Subcutaneous preadipocyte (primary cell): ENCODE measurements at places on chromosomes 3 and 15. TPM values are rescaled to one million over a fixed set of nuclear protein-coding genes. Genes with fewer than 3 reads are reported as not detected.

The GCSAM gene
- not detected in 2 replicates for total RNA-seq

The GP5 gene
- total RNA-seq = under 0.01 TPM in 1 of 2 replicates, not detected in the other

The PRR23A gene
- not detected in 2 replicates for total RNA-seq

The CRABP1 gene
- total RNA-seq = not detected in 2 replicates

The CD96 gene
- total RNA-seq = not detected in 2 replicates

The ASB14 gene
- not detected in 2 replicates for total RNA-seq

The SEMA7A gene
- 10.3 and 83.3 TPM in 2 replicates for total RNA-seq

The MGA gene
- 23.1 and 35.8 TPM in 2 replicates for total RNA-seq

The KCNMB2 gene
- not detected in 2 replicates for total RNA-seq

The TMEM212 gene
- total RNA-seq = not detected in 2 replicates

The NDN gene
- 38.9 and 76.8 TPM in 2 replicates for total RNA-seq

The FMN1 gene
- total RNA-seq = under 0.01 and 0.59 TPM in 2 replicates

The C2CD4A gene
- not detected in 2 replicates for total RNA-seq

The LTF gene
- total RNA-seq = not detected in 2 replicates

The KIF7 gene
- 8.8 and 10.0 TPM in 2 replicates for total RNA-seq

The ECE2 gene
- not detected in 2 replicates for total RNA-seq

The CHRNA7 gene
- under 0.01 TPM in 2 replicates for total RNA-seq

The TEX55 gene
- total RNA-seq = not detected in 2 replicates

The TNFAIP8L3 gene
- total RNA-seq = 21.5 and 52.9 TPM in 2 replicates

The MFGE8 gene
- total RNA-seq = 54.0 and 123 TPM in 2 replicates

The IQCF5 gene
- not detected in 2 replicates for total RNA-seq

The AQP9 gene
- total RNA-seq = 4.5 and 4.8 TPM in 2 replicates

The PLIN1 gene
- not detected in 2 replicates for total RNA-seq

The WHAMM gene
- total RNA-seq = 3.7 and 4.3 TPM in 2 replicates

The MED12L gene
- 0.37 and 0.39 TPM in 2 replicates for total RNA-seq

The SLC12A1 gene
- total RNA-seq = not detected in 2 replicates

The TRIM59 gene
- 11.0 and 27.2 TPM in 2 replicates for total RNA-seq

The GOLIM4 gene
- 31.6 and 38.1 TPM in 2 replicates for total RNA-seq

The LRRIQ4 gene
- total RNA-seq = not detected in 2 replicates

The TTC21A gene
- total RNA-seq = 3.3 and 4.5 TPM in 2 replicates

The TRPM1 gene
- under 0.01 TPM in 1 of 2 replicates, not detected in the other for total RNA-seq

The GOLGA8R gene
- 1.1 and 1.2 TPM in 2 replicates for total RNA-seq

The CCDC39 gene
- total RNA-seq = under 0.01 TPM in 1 of 2 replicates, not detected in the other

The EPHB1 gene
- total RNA-seq = 0.20 and 0.73 TPM in 2 replicates

The CNTN6 gene
- total RNA-seq = not detected in 2 replicates

The MASP1 gene
- total RNA-seq = 3.7 and 7.0 TPM in 2 replicates

The FETUB gene
- not detected in 2 replicates for total RNA-seq

The ZNF662 gene
- 0.98 and 2.2 TPM in 2 replicates for total RNA-seq

The ZNF860 gene
- under 0.01 and 0.59 TPM in 2 replicates for total RNA-seq

The IGF2BP2 gene
- total RNA-seq = 55.9 and 123 TPM in 2 replicates

The CA12 gene
- 122 and 133 TPM in 2 replicates for total RNA-seq

The CNTN4 gene
- total RNA-seq = not detected in 2 replicates

The BTLA gene
- total RNA-seq = not detected in 2 replicates

The THRB gene
- total RNA-seq = 5.9 and 6.8 TPM in 2 replicates

The DISP2 gene
- under 0.01 and 0.20 TPM in 2 replicates for total RNA-seq

The LRRK1 gene
- 14.7 and 17.0 TPM in 2 replicates for total RNA-seq

The ACOX2 gene
- 13.1 and 28.7 TPM in 2 replicates for total RNA-seq

The WNT7A gene
- total RNA-seq = not detected in 2 replicates

The RFX7 gene
- 5.5 and 6.3 TPM in 2 replicates for total RNA-seq

The GOLGA8G gene
- not detected in 2 replicates for total RNA-seq

The CACNA1D gene
- total RNA-seq = under 0.01 TPM in 1 of 2 replicates, not detected in the other

The WNT5A gene
- 7.0 and 25.6 TPM in 2 replicates for total RNA-seq

The SKOR1 gene
- under 0.01 TPM in 2 replicates for total RNA-seq

The GUCA1C gene
- total RNA-seq = not detected in 2 replicates
